Activated CD8-positive, alpha-beta memory T cell treated with anti-CD3 and anti-CD28 coated beads for 24 hours (primary cell): ENCODE measurements at places on chromosomes 5 and 9.

- DNase-seq = no peak
Measured at GRCh38 chr5:116785106-116785505, 210.5 kb upstream of the SEMA6A start.

GRCh38 chr9:6645355-6646292, at the start of gene GLDC:
TSS of gene GLDC (minus strand) at chr9:6645729. CDS start at chr9:6645499, 230 bp downstream.
- DNase-seq = peak; percentile 74

- no peak for DNase-seq
Measured at GRCh38 chr5:5637173-5637572, 214.7 kb downstream of the ICE1 start.

DNA sequence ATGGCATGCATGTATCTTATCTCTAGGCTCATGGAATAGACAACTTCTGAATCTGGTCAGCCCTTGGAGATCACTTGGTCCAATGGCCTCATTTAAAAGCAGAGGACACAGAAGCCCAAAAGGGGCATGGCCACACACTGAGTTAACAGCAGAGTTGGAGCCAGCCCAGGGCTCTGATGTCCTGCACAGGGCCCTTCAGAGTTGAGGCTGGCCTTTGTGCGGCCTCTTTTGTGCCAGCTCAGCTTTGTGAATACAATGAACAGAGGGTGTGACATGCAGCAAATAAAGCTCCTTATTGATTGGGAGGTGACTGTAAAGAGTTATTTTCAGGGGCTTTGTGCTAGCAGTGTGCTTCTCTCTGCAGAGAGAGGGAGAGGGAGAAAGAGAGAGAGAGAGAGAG, 150.1 kb upstream of the STK32A start:
- DNase-seq = no peak

- DNase-seq = no peak
Measured at GRCh38 chr9:134208310-134208841, 44.0 kb upstream of the RNU6ATAC start.

DNA sequence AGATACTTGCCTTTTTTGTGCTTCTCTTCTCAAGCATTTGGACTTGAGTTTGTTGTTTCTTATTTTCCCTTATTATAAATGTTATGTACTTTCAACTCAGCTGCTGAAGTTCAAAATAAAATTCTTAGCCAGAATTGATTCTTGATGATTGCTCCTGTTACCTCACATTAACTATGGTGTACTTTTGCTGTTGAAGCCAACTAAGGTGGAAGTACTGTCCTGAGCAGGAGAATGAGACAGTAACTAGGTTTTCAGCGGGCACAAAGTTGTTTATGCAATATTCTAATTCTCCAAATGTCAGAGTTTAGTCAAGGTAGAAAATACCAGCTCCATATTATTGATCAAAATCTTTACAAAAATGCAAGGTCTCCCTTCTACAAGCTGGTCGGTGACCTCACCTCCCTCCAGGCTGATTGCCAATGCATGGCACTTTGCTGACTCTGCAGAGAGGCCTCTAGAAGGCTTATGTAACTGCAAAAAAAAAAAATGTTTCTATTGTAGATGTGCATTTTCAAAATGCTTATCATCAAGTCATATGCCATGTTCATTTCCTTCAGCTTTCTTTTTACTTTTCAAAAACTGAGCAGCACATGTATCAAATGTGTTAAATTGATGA, 1783.5 kb upstream of the WWC1 start:
- DNase-seq = no peak

GRCh38 chr9:87642330-87643106, 83.4 kb upstream of the CTSL start:
- no peak for DNase-seq

DNA sequence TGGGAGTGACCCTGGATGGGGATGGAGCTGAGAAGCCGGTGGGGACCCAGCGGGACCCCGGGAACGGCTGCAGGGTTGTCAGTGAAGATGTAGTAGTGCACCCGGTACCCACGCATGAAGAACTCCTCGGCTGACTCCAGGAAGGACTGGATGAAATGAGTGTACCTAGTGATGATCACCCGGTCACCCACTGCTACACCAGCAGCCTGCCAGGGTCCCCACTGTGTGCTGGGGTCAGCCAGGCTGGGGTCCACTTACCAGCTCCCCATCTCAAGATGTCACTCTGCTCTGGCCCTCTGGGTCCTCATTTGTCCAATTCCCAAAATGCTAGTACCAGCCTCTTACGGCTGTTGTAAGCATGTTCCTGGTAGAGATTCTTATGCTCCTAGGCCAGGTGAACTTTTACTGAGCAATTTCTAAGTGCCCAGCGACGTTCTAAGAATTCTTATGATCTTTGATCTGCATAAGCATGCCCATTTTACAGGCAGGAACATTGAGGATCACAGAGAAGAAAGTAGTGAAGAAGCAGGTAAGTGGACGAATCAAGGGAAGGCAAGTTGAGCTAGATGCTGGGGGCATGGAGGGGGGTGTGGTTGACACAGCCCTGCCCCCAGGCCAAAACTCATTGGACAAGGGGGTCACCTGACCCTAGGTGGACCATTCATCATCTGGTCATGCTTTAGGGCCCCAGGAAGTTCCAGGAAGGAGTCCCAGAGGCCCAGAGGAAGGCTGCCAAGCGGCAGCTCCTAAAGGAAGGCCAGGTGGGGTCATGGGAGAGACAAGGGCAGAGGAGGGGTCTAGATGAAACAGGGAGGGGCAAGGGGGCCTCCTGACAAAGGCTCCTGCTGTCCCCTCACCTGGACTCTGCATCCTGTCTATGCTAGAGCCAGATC, 9.4 kb downstream of the GBGT1 start:
- DNase-seq = no peak

DNA sequence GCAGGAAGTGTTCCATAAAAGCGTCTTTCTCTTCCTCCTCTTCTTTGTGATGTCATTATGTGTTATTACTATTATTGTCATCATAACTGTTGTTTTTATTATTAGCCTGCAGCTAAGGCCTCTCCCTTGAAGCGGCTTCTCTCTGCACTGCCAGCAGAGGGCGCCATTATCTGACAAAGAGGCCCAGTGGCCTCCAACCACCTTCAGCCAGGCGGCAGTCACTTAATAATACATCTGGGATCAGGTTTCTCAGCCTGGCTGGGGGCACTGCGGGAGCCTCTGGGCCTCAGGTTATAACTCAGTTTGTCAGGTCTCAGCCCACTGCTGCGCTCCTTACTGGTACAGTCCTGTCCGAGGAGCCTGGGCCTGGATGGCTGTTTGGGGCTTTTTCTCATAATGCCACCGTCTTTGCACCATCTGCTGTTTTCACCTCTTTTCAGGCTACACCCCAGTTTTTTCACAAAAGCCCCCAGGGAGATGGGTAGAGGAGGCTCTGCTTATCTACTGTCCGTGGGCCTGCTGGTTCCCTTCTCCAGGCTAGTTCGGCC, 281.9 kb downstream of the NSG2 start:
- DNase-seq = no peak
